ENCODE measurements at places on chromosomes 7 and 10. TPM values are rescaled to one million over a fixed set of nuclear protein-coding genes. Genes with fewer than 3 reads are reported as not detected.

The ST8SIA6 gene
- total RNA-seq, result 1.4 TPM

DNA sequence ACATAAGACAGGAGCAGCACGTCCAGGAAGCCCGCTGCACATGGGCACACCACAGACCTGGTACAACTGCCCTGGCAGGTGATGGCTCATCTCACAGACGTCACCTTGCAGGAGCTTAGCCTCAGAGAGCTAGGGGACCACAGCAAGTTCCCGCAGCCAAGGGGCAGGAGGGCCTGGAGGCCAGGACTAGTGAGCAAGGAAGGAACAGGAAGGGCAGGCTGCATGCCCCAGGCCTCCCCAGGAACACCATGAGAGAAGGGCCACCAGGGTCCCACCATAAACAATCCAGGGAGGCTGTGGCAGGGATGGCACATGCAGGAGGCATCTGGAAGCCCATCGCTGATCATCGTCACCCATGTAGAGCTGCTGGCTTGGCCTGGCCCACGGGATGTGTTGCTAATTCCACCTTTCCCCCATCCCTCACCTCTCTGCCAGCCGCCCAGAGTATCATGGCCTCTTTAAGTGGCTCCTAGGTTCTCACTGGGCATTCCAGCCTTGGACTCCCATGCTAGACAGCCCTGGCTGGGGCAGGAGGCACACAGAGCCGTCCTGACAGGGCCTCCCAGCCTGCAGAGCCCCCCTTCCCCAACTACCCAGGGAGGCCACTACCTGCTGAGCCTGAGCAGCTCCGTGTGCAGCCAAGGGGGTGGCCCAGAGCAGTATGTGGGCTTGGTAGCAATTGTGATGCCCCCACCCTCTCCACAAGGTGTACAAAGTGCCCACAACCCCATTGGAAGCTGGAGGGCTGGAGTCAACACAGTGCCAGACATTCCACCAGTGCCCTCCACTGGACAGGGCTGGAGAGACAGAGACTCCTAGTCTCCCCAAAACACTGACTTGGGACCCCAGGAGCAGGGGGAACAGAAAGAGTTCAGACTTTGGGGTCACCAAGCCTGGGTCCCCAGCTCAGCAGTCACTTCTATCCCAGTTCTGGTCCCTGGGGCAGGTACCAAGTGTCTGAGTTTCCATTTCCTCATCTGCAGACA, 35.5 kb downstream of the GRID1 start:
- H3K36me3 ChIP-seq, result no peaks in the 10 kb centered on the region
- no peaks in the 10 kb centered on the region for H3K27me3 ChIP-seq
- peak; percentile 48 for DNase-seq
- no peak overlapping the region for H3K4me3 ChIP-seq
- no peaks in the 10 kb centered on the region for H3K4me1 ChIP-seq

DNA sequence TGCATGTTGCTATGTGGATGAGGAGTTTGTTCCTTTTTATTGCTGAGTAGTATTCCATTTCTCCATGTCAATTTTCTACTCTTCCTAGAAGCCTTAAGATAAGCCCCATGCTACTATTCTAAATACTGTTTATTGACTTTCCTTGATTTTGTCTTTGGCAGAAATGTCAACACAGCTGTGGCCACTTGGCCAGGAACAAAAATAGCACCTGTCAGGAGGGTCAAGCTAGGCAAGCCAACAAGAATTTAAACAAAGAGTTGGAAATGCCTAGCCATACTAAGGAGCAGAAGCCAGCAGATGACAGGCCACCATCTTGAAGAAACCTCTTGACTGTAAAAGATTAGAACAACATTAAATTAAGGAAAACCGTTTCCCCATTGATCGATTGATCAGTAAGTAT, 34.7 kb downstream of the JAZF1 start:
- no peaks in the 10 kb centered on the region for H3K36me3 ChIP-seq
- H3K4me3 ChIP-seq, result no peak overlapping the region
- H3K27me3 ChIP-seq, result no peaks in the 10 kb centered on the region

The TMEM140 gene
- total RNA-seq, result 25.8 TPM

DNA sequence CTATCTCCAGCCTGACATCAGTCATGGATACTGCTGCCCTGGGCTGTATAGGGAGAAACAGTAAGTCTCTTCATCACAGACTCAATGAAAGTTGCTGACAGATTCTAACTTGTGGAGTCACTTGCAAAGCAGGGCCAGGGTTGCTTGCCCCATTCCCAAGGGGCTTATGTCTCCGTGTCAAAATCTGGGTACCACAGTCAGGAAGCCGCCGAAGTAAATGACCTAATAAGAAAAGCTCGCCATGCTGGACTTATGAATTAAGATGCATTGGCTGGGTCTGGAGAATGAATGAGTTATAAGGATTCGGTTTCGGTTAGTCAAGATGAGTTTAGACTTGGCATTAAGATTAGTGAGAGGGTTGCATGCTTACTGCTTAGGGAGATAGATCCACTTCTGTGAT, 10.8 kb upstream of the OR6V1 start:
- no peaks in the 10 kb centered on the region for H3K27me3 ChIP-seq
- DNase-seq, result no peak
- no peaks in the 10 kb centered on the region for H3K36me3 ChIP-seq
- no peak overlapping the region for H3K4me3 ChIP-seq

The ADCYAP1R1 gene
- 18.7 TPM for total RNA-seq

The HTR7 gene
- total RNA-seq, result 1.2 TPM

DNA sequence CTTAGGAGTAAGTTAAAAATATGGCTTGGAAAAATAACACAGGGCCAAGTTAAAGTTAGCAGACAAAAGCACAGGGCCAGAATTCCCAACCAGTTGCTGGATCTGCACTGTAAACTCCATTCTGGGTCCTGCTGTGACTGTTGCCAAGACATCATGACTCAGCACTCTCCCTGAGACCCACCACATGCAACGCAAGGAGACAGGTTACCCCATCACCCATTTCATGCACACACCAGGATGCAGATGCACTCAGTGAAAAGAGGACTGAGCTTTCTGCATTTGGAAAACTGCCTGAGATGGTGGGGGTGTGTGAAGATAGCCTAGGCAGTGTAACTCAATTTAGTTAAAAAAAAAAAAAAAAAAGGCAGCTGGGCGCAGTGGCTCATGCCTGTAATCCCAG, 97.6 kb upstream of the ZNF438 start:
- peak overlapping the region; percentile 56 for H3K27ac ChIP-seq
- H3K36me3 ChIP-seq, result no peaks in the 10 kb centered on the region

DNA sequence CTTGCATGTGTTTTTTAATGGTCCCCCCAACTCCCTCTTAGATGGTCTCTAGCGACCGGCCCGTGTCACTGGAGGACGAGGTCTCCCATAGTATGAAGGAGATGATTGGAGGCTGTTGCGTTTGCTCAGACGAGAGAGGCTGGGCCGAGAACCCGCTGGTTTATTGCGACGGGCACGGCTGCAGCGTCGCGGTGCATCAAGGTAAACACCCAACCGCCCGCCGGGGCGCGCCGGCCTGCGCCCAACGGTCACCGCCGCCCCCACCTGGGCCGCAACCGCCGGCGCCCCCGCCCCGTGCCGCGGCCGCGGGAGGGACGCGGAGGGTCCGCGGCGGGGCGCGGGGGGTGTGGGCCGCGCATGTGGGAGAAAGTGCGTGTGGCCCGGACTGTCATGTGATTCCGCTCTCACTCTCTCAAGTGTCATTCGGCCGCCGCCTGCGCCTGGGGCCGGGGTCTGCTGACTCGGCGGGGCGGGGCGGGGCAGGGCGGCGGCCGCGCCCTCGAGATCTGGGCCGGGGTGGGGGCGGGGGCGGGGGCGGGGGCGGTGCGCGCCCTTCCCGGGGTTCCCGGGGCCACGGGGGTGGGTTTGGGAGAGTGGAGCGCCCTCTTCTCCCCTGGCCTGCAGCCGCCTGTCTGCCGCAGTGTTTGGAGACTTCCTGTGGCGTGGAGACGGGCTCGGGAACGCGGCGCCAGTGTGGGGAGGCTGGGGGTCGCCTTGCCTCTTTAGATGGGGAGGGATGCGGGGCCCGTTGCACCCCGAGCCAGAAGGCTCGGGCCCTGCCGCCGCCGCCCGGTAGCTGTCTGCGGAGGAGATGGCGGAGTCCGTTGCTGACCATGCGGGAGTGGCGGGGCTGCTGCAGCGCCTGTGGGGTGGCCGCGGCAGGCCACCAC, 817 bp downstream of the MLLT10 start:
- peak; percentile 80 for DNase-seq
- peaks cover 29% of the 10 kb centered on the region for H3K4me1 ChIP-seq

DNA sequence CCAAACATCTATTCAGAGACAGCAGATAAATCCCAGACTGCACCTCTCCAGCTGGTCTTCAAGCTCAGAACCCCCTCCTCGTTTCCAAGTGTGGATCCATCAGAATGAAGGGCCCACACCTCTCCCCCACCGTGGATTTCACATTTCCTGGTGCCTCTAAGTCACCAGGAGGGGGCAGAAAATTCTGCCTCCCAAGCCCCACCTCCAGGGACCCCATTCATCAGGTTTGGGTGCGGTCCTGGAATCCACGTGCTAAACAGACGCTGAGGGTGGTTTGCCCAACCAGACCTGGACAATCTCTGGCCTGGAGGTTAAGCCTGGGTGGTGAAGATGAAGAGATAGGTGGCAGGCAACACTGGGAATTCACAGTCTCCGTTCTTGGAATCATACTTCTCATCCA, 92.4 kb downstream of the WDR11 start:
- H3K4me3 ChIP-seq, result no peak overlapping the region
- H3K27ac ChIP-seq, result no peak overlapping the region

DNA sequence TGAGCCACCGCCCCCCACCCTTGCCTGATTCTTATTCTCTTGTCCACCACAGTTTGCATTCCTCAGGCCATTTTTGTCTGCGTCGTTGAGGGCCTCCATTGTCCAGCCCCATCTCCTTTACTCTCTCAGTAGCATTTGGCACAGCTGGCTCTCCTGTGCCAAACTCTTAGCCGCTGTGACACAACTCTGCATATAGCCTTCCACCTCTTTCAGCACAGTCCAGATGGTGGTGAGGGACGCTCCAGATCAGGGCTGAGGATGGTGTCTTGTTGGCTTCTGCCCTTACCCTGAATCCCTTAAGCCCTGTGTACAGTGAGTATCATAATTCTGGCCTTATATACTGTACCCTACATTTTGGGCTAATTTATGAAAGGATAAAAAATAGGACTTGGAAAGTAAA, 45.6 kb downstream of the BMPR1A start:
- no peak for DNase-seq
- no peak overlapping the region for H3K4me3 ChIP-seq
- peak overlapping the region; percentile 65 for H3K27ac ChIP-seq
- H3K36me3 ChIP-seq, result no peaks in the 10 kb centered on the region

DNA sequence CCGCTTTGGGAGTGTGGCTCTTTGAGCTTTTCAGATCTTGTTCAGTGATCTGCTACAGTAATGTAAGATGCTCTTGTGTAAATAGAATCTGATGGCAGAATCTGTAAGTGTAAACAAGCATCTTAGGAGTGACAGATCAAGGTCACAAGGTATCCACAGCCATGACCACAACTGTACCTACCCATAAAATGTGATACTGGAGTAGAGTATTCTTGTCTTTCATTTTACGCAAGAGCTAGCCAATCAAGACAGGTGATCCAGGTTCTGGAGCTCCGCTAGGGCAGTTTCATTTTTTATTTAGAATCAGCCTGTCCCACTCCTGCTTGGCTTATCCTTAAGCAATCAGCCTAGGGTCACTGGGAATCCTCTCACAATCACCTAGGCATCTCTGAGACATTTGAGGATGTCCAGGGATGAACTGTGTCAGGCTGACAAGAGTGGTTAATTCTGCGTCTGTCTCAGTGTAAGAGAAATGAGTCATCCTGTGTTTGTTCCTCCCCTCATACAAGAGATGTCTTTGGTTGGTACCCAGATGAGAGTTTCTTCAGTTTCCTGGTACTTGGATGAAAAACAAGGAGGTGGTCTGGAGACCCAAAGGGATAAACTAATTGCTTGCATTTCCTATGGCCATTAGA, 13.6 kb downstream of the ZNF138 start:
- no peak for DNase-seq
- H3K27me3 ChIP-seq, result no peaks in the 10 kb centered on the region
- H3K36me3 ChIP-seq, result no peaks in the 10 kb centered on the region

- H3K4me3 ChIP-seq, result peak overlapping the region; percentile 25
- peaks cover 22% of the 10 kb centered on the region for H3K4me1 ChIP-seq
- no peak overlapping the region for H3K27ac ChIP-seq
- H3K27me3 ChIP-seq, result peaks cover 35% of the 10 kb centered on the region
- H3K36me3 ChIP-seq, result no peaks in the 10 kb centered on the region
- DNase-seq, result no peak
Observed at GRCh38 chr10:128540781-128541761, 414.8 kb upstream of the MKI67 start.

The SDK1 gene
- total RNA-seq, result 13.7 TPM

- H3K27ac ChIP-seq, result no peak overlapping the region
- no peaks in the 10 kb centered on the region for H3K27me3 ChIP-seq
- DNase-seq, result no peak
- H3K4me3 ChIP-seq, result no peak overlapping the region
- H3K36me3 ChIP-seq, result no peaks in the 10 kb centered on the region
Observed at GRCh38 chr7:16801111-16801542, 3.7 kb downstream of the AGR2 start.

- no peak overlapping the region for H3K27ac ChIP-seq
- no peak for DNase-seq
- H3K36me3 ChIP-seq, result no peaks in the 10 kb centered on the region
- no peak overlapping the region for H3K4me3 ChIP-seq
Observed at GRCh38 chr7:620885-621284, 101.2 kb upstream of the PDGFA start.

GRCh38 chr10:1963341-1963740, 226.0 kb upstream of the ADARB2 start:
- no peaks in the 10 kb centered on the region for H3K36me3 ChIP-seq
- H3K4me1 ChIP-seq, result no peaks in the 10 kb centered on the region
- H3K27me3 ChIP-seq, result no peaks in the 10 kb centered on the region

DNA sequence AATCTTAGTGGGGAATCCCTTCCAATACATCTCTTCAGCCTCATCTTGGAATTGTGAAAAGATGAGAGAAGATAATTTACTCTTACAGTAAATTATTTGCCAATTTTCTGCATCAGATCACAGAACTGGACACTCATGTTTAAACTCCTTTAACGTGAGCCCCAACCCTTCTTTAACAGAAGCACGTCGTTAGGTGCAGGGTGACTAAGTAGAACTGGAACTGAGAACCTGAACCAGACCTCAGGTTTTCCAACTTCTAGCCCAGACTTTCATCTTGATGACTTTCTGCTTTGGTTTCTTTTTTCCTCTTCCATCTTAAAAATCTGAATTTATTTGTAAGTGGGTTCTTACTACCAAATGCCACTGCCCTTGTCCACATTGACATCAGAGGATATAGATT, 57.2 kb upstream of the LYZL2 start:
- no peak for DNase-seq
- H3K4me3 ChIP-seq, result no peak overlapping the region
- no peak overlapping the region for H3K27ac ChIP-seq
